Activated T-cell treated with anti-CD3 and anti-CD28 coated beads for 4 hours (primary cell): ENCODE measurements at places on chromosomes 7 and 10.

- DNase-seq: peak; percentile 79
These were observed 1.4 kb upstream of the LCOR start for GRCh38 chr10:96830511-96831199.

GRCh38 chr10:129796710-129797420 lies 167.2 kb downstream of the EBF3 start:
- DNase-seq: no peak

DNA sequence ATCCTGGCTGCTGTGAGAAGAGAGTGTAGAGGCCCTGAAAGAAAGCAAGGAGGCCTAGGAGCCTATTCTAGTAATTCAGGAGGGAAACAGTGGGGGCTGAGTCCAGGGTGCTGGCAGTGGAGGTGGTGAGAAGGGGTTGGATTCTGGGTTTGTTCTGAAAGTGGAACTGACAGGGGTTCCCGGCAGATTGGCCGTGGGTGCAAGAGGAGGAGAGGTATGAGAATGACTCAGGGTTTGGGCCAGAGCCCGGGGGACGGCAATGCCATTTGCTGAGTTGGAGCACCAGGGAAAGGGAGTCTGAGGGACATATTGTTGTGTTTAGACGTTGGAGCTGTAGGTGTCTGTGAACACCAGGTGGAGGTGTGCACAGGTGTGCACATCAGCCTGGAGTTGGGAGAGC lies 38.5 kb downstream of the NPTX2 start:
- DNase-seq: no peak

GRCh38 chr7:51577390-51577789 lies 260.8 kb upstream of the COBL start:
- no peak for DNase-seq

DNA sequence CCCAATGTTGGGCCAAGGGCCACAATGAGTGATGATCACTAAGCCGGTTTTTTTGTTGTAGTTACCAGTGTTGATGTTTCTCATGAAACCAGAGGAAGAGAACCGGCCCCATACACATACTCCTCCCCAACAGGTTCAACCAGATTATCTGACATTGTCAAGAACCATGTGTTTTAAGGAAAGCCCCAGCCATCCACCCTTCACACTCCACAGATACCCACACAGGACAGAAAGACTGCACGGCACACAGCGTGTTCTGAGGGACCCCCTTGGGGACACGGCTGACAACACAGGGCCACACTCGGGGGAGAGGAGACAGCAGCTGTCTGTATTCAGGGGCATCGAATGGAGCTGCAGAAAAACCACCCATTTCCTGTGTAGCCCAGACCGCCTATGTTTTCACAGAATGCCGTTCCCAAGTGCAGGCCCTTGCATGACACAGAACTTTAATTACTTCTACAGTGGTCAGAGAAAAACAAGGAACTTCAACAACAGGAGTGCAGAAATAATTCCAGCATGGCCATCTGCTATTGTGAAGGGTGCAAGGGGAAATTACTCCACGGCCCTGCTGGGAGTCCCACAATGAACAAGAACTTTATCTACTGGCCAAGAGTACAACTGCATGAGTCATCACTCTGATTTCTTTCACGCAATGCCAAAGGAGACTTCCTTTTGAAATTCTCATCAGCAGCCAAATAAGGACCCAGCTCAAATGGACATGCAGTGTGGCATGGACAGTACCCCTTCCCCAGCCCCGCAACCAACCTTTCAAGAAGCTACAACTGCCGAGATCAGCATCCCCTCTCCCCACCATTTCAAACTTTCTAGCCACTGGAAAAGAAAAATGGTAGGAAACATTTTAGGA lies 2.3 kb downstream of the KLF6 start:
- DNase-seq: no peak

GRCh38 chr7:17401791-17402627 lies 103.6 kb downstream of the AHR start:
- DNase-seq: no peak

GRCh38 chr7:36048141-36048901 lies 104.7 kb upstream of the EEPD1 start:
- no peak for DNase-seq

DNA sequence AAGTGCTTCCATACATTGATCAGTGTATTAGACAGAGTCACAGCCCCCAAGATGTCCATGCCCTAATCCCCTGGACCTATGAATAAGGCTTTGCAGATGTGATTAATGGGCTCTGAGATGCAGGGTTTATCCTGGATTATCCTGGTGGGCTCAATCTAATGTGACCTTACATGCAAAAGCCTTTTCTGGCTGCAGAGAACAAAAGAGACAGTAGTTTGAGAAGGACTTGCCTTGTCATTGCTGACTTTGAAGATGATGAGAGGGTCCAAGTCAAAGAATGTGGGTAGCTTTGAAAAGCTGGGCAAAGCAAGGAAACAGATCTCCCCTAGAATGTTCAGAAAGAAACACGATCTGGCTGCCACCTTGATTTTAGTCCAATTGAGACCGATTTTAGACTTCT lies 238.7 kb downstream of the CCSER2 start:
- no peak for DNase-seq

DNA sequence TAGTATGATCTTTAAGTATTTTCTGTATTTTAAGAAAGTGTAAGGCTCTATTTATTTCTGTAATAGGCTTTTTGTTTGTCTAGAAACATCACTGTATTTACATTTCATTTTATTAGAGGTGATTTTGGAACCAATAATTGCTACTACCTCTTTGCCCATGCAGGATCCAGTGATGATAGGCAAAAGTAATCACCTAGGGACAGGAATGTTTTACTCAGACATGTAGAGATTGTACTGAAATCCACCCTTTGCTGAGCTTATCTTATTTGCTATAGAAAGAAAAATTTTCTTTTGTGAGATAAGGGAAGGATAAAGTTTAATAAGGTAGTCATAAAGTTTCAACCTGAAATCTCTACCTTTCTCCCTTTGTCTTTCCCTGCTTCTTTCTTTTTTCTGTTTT lies 73.5 kb downstream of the MKLN1 start:
- no peak for DNase-seq

- no peak for DNase-seq
These were observed 82.5 kb downstream of the VWDE start for GRCh38 chr7:12320987-12321647.

DNA sequence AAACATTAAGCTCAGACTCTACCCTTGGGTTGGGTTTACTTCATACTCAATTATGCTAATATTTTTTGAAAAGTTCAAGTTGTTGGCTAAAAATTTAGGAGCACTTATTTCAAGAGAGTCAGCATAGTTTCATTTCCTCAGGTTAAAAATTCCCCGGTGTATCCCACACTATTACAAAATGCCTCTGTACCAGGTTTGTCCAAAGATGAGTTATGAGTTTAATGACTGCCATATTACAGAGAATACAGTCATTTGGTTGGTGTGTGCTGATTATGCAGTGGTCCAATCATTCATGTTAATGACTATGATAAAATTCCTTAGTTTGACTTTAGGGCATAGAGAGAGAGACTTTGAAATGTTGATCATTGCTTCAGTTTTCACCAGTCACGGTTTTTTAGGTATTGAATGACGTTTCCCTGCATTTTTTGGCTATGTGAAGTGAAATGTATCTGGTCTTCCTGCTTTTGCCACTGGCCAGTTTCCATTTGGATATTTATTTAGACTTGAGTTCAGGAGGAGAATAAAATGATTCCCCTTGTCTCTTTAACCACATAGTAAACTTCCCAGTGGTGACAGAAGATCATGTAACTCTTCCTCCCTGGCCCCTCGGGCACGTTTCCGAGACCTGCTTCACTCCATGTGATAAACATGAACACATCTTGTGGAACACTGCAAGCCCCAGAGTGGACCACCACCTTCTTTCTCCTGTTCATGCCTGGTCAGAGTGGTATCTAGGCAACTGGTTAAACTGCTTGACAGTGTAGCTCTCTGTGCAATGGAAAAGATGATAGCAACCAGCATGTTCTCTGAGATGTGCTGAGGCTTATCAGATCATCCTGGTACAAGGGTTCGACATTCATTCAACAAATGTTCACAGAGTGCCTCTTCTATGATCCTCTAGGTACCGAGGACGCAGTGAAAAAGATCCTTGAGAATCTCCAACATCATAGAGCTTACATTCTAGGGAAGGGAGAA lies 153.6 kb downstream of the CACNB2 start:
- no peak for DNase-seq

DNA sequence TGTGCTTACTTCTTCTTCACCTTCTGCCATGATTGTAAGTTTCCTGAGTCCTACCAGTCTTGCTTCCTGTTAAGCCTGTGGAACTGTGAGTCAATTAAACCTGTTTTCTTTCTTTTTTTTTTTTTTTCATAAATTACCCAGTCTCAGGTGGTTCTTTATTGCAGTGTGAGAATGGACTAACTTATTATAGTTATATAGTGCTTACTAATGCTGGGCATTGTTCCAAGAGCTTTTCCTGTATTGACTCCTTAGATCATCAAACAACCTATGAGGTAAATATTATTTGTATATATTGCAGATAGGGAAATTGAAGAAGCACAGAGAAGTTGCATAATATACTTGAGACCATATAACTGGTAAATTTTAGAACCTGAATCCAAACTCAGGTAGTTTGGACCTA lies 98.1 kb downstream of the MBL2 start:
- no peak for DNase-seq

- no peak for DNase-seq
These were observed 91.4 kb downstream of the ZRANB1 start for GRCh38 chr10:125033146-125033924.

GRCh38 chr10:8073691-8074416 lies 19.4 kb downstream of the GATA3 start:
- DNase-seq: no peak
